Skeletal muscle cell (primary cell): ENCODE measurements at places on chromosomes 13 and 19.

GRCh38 chr13:33276570-33276969 lies 9.0 kb downstream of the STARD13 start:
- no peak for DNase-seq

DNA sequence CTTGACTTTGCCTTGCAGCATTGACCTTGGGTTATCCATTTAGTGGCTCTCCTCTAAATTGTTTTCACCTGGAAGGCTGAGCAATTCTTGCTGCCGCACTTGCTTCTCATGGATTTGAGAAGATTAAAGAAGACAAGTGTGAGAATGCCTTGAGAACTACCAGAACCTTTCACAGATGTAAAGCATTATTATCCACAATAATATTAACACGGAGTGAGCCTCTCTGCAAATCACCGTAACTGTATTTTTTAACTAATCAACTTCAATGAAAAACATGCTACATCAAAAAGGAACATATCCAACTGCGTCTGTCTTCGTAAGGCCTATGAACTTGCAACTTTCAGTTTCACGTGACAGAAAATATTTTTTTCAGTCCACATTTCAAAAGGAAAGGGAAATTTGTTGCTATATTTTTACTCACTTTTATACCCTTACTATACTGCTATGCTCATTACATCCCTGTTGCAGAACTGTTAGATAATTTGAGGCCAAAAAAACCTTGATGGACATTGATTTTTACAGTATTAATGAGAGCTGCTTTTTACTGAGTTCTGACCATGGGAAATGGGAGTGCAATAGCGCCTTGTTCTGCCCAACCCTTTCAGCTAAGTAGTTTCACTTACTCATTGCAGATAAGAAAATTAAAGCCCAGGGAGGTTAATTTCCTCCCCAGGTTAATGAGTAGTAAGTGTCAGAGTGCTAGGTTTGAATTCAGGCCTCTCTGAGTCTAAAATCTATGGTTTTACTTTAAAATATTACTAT lies 93.8 kb upstream of the RAP2A start:
- no peak for DNase-seq

- peak; percentile 23 for DNase-seq
Observed at GRCh38 chr19:49403404-49404187, 15.5 kb downstream of the KASH5 start.

DNA sequence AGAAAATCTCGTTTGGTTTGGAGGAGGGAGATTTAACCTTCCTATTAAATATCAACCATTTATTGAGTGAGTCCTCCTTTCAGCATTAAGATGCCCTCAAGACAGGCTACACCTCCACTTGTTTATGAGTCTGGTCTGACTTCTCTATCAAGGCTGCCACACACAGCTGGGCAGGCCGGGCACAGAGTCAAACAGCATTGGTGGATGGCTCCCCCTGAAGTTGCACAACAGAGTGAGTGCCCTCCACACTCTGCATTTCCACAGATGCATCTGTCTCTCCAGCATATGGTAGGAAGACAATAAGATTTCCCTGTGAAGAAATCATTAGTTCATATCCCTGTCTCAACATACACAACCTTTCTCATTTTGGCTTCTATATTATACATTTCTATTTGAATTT lies 31.4 kb downstream of the PHF11 start:
- no peak for DNase-seq

GRCh38 chr19:38433268-38433733 lies at the start of gene RYR1:
RYR1 (plus strand) TSS chr19:38433691; CDS start chr19:38433830, 139 bp downstream.
- no peak for DNase-seq

- DNase-seq, result no peak
Observed at GRCh38 chr19:54955376-54955775, 8.0 kb upstream of the NLRP7 start.

DNA sequence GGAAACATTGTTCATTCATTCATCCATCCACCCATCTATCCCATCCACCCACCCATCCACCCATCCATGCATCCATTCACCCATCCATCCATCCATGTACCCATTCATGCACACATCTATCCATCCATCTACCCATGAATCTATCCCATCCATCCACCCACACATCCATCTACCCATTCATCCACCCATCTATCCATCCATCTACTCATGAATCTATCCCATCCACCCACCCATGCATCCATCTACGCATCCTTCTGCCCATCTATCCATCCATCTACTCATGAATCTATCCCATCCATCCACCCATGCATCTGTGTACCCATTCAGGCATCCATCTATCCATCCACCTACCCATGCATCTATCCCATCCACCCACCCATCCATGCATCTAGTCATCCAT lies 51.6 kb upstream of the URI1 start:
- no peak for DNase-seq

DNA sequence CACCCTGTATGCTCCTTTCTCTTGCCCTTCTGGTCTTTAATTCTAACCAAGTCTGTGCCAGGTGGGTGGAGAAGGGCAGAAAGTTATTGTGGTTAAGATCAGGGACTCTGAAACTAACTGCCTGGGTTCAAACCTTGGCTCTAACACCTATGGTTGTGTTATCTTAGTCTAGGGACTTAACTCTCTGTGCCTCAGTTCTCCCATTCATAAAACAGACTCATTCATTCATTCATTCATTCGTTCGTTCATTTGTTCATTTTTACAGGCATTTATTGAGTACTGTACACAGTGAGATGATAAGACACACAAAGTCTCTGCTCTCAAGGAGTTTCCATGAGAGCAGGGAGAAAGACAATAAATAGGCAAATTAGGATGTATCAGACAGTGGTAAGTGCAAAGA lies 30.1 kb downstream of the SOX21 start:
- DNase-seq, result no peak

GRCh38 chr19:9981406-9982260 lies 28.7 kb downstream of the COL5A3 start:
- peak; percentile 31 for DNase-seq

DNA sequence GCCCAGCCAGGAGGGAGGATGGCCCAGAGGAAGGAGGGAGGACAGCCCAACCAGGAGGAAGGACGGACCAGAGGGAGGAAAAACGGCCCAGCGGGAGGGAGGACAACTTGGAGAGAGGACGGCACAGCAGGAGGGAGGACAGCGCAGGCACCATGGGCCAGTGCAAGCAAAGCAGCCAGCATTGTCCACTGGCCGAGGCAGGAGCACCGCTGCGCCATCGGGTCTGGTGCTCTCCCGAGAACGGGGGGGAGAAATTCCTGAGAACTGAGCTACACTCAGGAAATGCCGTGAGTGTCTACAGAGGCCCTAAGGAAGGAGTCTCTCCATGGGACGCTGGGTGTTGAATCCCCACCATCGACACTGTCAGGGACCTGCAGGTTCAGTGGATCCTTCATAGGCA lies 38.5 kb upstream of the SOX1 start:
- DNase-seq, result no peak

DNA sequence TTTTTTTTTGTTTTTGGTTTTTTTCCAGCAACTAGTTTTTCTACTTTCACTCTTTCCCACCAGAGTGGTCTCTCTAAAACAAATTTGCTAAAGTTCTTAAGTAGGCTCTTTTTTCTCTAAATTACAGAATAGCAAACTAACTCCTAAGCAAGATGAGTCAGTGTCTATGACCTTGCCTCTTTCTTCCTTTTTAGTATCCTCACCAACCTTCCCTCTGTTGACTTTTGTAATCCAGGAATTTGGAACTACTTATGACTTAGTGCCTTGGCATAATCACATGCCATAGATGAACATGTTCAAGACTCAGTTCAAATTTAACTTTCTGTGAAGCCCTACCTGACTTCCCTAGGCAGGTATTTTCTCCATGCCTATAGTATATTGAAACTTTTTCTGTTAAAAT lies 32.3 kb upstream of the AKAP11 start:
- DNase-seq, result no peak

DNA sequence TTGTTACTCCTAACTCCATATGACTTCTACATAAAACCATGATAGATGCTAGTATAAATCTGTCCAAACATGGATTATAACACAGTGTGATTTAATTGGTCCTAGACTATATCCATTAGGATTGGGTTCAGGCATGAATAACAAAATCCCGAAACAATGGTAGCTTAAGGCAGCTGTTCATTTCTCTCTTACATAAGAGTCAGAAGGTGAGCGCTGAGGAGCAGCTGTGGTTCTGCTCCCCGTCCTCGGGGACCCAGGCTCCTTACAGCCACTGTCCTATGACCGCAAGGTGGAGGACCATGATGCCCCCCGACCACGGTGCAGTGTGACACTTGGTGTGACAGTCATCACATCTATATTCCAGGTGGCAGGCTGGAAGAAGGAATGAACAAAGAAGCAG lies 145.8 kb downstream of the SLC7A1 start:
- no peak for DNase-seq

DNA sequence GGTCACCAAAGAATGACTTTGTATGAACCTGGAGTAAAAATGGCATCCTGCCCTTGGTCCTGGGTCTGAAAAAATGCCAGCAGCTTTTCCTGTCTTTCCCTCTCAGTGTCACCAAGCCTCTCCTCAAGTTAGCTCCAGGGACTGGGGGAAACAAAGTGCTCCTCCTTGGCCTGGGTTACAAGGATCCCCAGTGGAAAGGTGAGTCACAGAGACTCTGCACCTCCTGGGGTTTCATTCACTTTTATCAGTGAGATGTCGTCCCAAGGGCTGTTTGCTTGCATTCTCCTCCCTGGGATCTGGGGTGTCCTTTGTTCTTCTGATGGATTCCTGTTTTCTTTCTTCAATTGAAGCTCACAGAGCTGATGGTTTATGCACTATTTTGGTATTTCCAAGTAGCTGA lies 93.2 kb upstream of the CSNK1A1L start:
- DNase-seq, result no peak

- DNase-seq, result no peak
Observed at GRCh38 chr19:35689836-35690235, 14.5 kb upstream of the ZBTB32 start.

- no peak for DNase-seq
Observed at GRCh38 chr13:28548872-28549271, 53.9 kb upstream of the FLT1 start.

GRCh38 chr13:32228330-32229041 lies 86.7 kb downstream of the ZAR1L start:
- DNase-seq, result no peak

DNA sequence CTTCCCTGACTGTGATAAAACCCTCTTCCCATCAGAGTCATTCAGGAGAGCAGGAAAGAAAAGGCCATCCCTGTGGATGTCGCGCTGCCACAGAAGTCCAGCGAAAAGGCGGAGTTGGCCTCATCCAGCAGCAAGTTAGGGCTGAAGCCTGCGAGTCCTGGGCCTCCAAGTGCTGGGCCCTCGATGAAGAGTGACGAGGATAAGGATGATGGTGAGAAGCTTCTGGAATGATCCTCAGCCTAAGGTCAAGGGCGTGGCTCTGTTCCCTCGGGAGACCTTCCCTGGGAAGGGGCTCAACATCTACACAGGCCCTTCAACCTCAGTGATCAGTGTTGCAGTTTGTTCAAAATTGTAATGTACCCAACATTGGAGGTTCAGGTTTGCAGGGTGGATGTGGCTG lies 22.3 kb downstream of the TEX29 start:
- DNase-seq, result no peak

- no peak for DNase-seq
Observed at GRCh38 chr13:28442839-28443238, 52.1 kb downstream of the FLT1 start.

DNA sequence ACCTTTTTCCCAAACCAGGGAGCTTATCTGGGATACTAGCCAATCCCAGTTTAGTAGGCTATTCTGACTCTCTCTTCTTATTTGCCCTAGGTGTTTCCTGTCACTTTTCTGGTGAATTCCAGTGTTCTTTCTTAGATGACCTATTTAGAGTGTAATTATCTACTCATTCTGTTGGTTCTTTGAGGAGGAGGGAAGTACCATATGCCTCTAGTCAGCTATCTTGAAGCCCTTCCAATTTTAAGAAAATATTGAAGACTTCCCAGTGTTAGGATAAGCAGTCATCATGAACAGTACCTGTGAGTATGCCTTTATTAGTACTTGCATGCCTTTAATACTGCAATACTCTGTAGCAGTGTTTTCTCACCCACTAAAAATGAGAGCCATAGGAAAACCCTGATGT lies 724.3 kb upstream of the SLITRK1 start:
- no peak for DNase-seq

DNA sequence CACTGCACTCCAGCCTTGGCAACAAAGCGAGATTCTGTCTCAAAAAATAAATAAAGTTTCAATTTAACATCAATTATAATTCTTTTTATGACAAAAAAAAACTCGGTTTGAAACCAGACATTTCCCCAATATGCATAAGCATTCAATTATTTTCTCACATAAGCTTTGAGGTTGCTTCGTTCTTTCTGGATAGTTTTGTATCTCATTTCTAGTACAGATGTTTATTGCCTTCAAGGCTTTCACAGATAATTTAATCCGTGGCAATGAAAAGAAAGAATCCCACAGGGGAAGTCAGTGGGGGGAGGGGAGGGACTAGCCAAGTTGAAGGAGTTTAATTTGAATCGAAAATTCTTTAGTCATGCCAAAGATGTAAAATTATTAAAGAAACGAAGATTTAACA lies 29.6 kb upstream of the TSC22D1 start:
- no peak for DNase-seq

- no peak for DNase-seq
Observed at GRCh38 chr13:66237411-66238062, 992.6 kb downstream of the PCDH9 start.

DNA sequence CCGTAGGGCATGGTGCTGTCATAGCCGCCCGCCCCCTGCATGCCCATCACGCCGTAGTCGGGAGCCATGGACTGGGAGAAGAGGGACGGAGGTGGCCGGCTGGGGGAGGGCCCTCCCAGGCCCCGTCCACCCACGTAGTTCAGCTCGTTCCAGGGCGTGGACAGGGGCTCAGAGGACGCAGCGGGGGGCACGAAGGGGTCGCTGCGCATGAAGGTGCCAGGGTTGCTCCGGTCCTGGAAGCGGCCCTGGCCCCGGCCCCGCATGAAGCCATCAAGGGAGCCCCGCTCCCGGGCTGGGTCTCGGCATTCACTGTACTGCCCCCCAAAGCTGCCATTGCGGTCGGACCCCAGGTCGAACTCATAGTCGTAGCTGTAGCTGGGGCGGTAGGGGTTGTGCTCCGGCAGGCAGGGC lies 6.7 kb downstream of the AKAP8 start:
- DNase-seq, result no peak

- DNase-seq, result no peak
Observed at GRCh38 chr19:4844348-4845179, 13.1 kb upstream of the TICAM1 start.

- no peak for DNase-seq
Observed at GRCh38 chr13:43884222-43884621, 4.5 kb downstream of the LACC1 start.

GRCh38 chr13:86830046-86830445 lies 841.1 kb upstream of the SLITRK5 start:
- DNase-seq, result no peak

- DNase-seq, result peak; percentile 48
Observed at GRCh38 chr13:102128216-102128810, 273.5 kb downstream of the FGF14 start.

GRCh38 chr19:29404951-29405727 lies 120.7 kb upstream of the VSTM2B start:
- DNase-seq, result no peak

- peak; percentile 71 for DNase-seq
Observed at GRCh38 chr13:106599875-106600797, 32.2 kb upstream of the ARGLU1 start.
